ENCODE measurements at places on chromosomes 2 and 18.

DNA sequence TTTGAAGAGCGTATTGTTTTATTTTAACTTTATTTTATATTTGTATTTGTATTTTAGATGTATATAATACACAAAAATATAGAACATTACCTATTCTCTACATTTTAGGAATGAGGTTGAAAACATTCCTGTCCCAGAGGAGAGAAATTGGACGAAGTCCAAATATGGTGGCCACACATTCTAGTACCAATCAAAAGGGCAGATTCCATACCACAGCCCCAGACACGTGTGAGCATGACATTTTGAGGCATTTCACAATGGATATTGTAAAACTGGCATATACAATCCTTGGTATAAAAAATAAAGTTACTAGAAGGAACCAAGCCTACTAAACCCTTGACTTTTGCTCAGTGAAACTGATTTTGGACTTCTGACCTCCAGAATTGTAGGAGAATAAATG is 50.6 kb downstream of the C2orf76 start:
- no peak for DNase-seq

- no peak for DNase-seq
Measured at GRCh38 chr18:22286585-22286984, 117.2 kb downstream of the GATA6 start.

DNA sequence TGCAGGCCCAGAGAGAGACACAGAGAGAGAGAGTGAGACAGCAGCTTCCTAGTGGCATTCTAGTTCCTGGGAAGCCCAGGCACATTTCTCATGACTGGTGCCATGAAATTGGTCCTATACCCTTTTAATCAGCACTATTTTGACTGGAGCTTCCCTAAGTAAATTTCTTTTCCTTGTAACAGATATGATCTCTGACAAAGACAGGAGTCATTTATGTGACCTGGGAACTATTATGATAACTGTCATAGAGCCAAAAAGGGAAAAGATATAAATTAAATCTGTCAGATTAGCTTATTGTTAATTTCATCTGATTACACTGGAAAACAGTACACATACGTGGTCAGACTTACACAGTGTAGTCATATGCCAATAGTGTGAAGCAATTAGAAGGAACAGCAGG is 161.3 kb upstream of the HNRNPA3 start:
- DNase-seq: no peak

DNA sequence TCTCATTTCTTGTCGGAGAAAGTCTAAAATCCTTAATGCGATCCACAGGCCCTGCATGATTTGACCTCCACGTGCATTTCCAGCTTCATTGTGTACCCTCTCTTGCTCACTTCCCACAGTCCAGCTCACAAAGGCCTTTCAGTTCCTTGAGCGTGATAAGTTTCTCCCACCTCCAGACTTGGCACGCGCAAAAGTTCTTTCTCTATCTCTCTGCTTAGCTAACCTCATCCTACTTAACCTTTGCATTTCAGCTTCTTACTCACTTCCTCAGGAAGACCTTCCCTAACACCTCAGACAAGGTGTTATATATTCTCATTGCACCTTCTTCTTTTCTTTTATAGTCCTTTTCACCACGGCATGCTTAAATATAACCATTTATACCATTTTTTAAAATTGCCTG is 124.8 kb upstream of the XPO1 start:
- DNase-seq: no peak

DNA sequence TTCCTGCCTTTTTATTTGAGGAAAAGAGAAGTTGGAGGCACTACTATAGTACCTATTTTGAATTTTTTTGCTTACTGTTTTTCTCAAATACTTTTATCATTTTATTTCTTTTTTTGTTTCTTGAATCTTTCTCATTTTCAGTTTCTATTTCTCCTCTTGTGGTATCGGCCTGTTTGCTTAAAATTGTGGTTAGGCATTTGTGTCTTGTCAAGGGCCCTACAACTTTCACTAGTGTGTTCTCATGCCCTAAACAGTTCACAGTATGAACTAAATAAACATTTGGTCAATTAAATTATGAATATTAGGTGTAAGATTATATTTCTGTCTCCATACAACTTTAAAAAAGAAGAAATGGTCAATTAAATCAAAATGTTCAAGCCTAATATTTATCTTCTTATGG is 613.5 kb downstream of the MBD2 start:
- no peak for DNase-seq

DNA sequence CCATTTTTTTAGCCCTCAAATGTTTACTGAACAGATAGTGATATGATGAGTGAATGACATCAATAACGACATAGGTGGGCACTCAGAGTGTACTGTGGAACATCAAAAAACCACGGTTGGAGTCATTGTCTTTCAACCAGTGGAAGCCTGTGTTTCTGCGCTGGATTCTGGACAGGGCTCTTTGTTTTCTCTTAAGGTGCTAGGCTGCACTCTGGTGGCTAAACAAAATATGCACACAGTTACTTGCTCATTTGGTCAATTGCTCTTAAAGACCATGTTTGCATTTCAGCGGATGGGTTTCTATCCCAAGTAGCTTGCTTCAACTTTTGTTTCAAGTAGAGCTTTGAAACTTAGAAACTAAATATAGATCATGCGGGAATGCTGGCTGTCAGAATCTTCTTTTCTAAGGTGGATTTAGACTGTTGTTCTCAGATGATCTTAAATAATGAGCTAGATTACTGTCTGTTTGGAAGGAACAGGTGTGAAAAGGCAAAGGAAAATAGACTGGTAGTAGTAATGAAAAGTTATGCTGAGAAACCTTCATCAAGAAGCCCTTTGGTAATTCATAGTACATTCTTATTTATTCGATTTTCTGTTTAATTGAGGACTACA is 48.5 kb upstream of the LYPD6B start:
- peak; percentile 64 for DNase-seq

DNA sequence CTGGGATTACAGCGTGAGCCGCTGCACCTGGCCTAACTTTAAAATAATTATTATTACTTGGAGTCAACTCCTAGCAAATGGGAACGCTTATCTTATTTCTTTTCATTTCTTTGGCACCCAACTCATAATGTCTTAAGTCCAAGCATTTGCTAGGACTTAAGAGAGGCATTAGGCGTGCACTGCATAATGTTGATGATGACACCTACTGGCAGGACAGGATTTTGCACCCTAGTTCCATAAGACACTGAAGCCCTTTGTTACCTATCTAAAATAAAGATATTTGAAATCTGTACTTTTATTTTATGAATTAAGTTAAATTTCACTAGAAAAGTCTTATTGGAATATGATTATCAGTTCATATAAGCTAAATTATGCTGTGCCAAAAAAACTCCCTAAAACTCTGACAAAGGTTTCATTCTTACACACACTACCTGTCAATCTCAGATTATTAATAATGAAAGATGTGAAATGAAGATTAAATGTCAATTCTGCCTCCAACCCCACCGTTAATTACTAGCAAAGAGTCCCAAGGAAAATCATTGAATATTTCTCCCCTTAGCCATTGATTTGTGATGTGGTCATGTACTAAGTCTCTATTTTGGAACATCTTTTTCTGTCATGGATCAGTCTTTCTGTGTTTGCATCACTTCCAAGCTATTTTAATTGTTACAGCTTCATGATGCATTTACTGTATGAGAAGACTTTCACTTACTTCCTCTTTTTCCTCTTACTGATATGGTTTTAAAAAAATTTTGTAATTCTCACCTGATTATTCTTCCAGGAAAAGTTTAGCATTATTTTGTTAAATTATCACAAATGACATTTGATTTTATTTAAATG is 12.7 kb upstream of the CDH2 start:
- no peak for DNase-seq

DNA sequence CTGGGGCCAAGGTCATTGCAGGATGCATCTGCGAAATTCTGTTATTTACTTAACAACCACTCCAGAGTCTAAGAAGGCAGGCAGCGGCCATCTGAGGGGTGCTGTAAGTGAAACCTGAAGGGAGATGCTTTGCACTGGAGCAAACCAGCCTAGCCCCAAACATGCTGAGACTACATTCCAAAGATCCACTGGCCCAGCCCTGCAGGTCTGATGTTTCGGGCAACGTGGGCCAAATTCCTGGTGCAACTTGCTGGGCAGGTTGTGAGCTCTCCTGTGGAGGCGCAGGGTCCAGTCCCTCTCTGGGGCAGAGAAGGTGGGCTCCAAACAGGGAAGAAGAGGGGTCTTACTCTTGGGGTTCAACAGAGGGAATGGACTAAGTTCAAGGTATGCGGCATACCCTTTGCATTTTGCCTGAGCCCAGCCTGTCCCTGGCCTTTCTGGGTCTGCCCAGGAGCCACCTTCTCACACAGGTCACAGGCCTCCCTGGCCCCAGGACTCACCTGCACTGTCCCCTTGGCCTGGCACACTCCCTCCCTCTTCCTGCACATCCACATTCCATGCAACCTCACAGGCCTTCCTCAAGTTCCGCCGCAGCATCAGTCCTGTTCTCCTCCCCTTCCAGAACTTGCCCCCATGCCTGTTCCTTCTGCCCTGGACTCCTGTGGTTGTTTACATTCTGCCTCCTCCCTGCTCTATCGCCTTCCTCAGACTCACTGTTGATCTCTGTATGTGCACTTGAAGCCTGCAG is 5.1 kb upstream of the MAL start:
- DNase-seq: no peak

- no peak for DNase-seq
Measured at GRCh38 chr2:7618031-7618430, 700.8 kb downstream of the RNF144A start.

- DNase-seq: no peak
Measured at GRCh38 chr18:10299643-10300042, 154.8 kb upstream of the APCDD1 start.

DNA sequence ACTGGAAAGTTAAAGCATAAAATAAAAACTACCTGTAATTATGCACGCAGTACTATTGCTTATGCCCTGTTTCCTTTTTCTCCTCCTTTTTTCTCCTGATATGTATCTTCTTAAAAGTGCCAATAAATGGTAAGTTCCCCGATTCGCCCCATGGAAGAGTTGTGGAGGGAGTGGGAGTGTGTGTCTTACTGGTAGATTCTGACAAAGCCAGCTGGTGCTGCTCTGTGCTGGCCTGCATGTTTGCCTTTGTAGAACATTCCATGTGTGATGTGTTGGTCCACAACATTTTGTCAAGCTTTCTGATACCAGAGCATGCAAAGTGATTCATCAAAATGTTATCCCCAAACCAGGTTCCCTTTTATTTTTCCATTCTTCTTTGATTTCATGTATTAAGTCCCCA is 356.9 kb upstream of the RAB12 start:
- DNase-seq: no peak

DNA sequence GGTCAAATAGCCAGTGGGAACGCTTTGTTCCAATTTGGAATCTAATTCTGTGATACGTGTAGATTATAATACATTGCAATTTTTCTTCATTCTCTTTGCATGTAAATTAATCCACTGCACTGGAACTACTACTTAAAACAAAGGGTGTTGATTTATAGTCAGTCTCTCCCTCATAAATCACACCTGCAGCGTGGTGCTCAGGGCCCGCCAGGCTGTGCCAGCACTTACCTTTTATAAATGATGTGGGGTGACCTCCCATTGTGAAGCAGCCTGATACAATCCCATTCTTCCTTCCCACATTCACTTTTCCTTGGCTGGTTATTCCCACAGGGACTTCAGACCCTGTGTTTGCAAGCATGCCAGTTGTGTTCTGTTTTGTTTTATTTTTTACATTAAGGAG is 302.3 kb upstream of the ID2 start:
- no peak for DNase-seq

- DNase-seq: no peak
Measured at GRCh38 chr18:5380586-5380985, 85.1 kb upstream of the ZBTB14 start.
